ENCODE measurements at places on chromosomes 4 and X.

DNA sequence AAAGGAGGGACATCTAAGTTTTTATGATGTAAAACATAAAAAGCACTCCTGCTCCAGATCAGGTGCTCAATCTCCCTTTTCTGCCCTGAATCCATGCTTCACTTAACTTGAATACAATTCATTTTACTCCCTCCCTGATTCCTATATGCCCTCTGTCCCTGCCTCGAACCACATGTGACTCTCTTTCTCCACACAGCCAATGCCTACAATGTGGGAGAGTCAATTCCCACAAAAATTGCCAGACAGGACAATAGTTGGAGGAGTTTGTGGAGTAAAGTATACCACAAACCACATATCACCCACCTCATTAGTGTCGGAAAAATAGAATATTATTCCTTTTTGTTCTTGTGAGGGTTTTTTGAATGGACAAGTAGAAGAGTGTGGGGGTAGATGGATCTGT is 9.7 kb downstream of the AMMECR1 start:
- no peak for DNase-seq

DNA sequence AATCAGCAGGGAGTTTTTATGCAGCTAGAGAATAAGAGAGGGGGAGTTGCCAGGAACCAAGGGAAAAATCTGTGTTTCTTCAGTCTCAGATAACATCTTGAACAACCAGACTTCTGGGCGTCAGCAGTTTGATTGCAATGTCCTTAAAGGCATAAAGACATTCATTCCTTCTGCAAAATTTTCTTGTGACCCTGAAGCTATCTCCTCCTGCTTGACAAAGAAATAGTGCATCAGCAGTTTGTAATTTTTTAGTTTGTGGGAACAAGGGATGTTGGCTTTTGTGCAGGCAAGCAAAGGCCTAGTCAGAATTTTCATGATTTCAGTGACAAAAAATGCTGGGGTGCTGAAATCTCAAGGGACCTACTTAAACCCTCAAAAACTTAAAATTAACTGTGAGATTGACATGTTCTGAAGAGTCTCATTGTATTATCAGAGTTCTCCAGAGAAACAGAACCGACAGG is 125.8 kb upstream of the UNC5C start:
- no peak for DNase-seq

- no peak for DNase-seq
Measured at GRCh38 chr4:26150948-26151347, 169.9 kb upstream of the RBPJ start.

DNA sequence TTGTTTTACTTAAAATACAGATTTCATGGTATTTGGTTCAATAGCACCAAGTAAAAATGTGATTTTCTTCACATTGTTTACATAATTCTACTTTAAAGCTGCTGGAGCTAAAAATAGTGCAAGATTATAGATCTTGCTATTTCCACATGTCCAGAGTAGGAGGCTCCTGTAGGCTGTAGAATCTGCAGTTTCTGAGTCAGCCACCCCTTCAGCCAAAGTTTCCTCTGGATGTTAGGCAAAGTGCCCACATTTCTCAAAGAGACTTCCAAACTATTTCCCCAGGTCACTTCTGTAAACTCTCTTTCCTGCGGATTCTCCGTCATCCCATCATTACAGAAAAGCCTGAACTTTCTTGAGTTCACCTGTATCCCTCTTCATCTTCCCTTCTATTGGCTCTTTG is 342.5 kb upstream of the FSTL5 start:
- no peak for DNase-seq

DNA sequence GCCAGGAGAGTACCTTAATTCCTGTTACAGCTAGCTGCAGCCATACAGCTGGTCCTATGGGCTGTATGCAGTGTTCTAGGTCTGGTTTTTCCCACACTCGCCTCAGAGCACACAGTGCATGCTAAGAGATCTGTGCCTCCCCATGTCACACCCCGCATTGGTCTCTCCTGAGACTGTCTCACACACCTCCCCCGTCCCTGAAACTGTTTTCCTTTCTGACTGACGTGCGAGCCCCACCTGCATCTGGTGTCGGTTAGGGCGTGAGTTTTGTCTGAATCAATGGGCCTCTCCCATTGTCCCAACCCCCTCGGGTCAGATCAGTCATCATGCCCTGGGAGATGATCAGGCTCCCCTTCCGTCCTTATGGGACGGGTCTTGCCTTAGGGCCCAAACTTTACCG is 3.4 kb upstream of the UGT8 start:
- DNase-seq: no peak

GRCh38 chr4:25532591-25532990 is 123.1 kb upstream of the SLC34A2 start:
- no peak for DNase-seq

- no peak for DNase-seq
Measured at GRCh38 chrX:16205840-16206239, 38.6 kb downstream of the MAGEB17 start.

DNA sequence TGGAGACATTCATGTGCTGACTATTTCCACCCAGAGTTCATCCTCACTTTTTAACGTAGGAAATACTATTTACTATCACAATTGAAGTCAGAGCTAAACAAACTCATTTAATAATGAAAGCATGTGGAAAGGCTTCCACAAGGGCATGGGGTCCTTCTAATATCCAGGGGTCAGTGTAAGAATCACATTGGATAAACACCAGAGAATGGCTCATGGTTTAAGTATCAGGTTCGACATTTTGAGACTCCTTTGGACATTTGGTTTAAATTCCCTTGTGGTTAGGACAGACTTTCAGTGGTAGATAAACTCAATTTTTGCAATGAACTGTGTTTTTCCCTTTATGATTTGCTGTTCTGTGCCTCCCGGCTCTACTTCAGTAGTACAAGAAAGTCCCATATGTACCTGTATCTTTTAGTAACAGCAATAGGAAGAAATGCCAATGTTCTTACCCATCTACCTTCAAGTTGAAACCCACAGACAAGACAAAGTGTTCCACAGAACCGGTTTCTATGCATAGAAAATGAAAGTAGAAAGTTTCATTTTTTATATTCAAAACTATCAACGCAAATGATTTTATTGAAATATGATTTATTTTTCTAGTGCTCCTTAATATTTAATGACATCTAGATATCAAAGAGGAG is 589.0 kb upstream of the FAM241A start:
- no peak for DNase-seq

GRCh38 chr4:153955327-153955726 is 166.4 kb upstream of the SFRP2 start:
- no peak for DNase-seq

- DNase-seq: no peak
Measured at GRCh38 chrX:41541386-41541785, 94.2 kb downstream of the NYX start.

GRCh38 chr4:10032625-10033024 is 11.3 kb upstream of the SLC2A9 start:
- DNase-seq: no peak

GRCh38 chr4:78222575-78223186 is 165.6 kb downstream of the FRAS1 start:
- DNase-seq: no peak

GRCh38 chrX:112627206-112627605 is 52.5 kb downstream of the LHFPL1 start:
- no peak for DNase-seq

DNA sequence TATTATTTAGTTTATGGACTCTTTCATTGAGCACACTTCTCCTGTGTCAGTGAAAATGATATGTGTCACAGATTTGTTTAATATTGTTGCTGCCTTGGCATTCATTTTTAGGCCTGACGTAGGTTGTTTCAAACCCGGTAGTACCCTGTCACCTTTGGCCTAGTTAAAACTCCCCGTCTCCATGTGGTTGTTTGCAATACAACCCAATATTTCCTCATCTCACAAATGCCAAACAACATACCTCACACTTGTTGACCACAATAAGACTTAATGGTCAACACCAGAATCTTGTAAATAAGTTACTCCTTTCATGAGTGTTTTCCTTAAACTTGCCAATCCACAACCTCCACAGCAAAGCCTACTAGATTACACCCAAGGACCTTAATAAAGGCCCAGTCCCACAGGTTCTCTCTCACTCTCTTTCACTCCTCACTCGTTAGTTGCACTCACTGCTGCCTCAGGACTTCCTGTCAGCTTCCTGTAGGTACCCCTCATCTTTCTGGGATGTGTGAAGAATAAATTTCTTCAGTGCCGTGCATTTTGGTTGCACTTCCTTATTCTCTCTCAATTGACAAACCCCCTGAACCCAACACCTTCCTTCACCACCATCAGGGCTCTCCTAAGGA is 31.3 kb downstream of the IL13RA2 start:
- no peak for DNase-seq

DNA sequence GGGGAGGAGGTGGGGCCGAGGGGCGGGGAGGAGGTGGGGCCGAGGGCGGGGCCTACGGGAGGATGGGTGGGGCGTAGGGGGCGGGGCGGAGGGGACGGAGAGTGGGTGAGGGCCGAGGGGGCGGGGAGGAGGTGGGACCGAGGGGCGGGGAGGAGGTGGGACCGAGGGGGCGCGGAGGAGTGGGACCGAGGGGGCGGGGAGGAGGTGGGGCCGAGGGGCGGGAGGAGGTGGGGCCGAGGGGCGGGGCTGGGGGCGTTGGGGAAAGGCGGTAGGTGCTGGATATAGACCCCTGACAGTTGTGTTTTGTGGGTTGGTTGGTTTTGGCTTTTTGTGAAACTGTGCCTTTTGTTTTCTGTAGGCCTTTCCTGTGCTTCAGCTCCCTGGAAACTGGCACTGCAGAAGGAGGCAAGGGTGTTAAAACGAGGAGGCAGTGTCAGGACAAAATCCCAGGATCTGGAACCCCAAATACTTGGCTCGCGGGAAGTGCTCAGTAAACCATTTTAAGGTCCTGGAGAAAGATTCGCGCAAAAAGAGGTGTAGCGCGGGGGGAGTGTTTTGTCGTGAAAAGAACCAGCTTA is 580 bp upstream of the MMGT1 start:
- peak; percentile 81 for DNase-seq

DNA sequence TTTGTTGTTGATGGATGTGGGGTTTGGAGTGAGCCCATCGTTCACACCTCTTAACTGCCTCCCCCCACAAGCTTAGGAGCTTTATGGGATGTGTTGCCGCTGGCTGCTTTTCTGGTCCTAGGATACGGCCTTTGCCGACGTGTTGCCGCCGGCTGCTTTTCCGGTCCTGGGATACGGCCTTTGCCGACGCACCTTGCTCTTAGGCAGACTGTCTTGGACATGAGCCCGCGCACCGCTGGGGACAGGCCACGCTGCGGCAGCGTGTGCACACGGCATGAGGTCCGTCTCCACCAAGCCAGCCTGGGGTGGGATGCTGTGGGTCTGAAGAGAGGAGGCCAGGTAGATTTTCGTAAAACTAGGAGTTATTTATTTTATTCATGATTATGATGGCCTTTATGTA is 14.2 kb downstream of the RGS12 start:
- DNase-seq: no peak

DNA sequence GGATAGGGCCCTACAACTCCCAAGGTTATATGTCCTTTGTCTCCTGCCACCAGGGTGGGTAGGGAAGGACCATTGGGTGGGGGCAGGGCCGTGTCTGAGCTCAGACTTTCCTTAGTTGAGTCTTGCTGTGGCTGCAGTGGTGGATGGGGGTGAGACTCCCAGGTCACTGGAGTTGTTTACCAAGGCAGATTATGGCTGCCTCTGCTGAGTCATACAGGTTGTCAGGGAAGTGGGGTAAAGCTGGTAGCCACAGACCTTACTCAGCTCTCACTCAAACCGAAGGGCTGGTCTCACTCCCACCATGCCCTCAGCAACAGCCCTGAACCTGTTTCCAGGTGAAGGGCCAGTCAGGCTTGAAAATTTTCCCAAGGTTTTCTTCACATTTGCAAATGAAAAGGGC is 58.8 kb upstream of the FAAH2 start:
- DNase-seq: no peak

- no peak for DNase-seq
Measured at GRCh38 chrX:155962906-155963305, 34.6 kb upstream of the IL9R start.

- no peak for DNase-seq
Measured at GRCh38 chrX:119948381-119948780, 4.8 kb upstream of the NKAP start.

GRCh38 chr4:173008436-173008835 is 160.2 kb upstream of the GALNT7 start:
- no peak for DNase-seq

DNA sequence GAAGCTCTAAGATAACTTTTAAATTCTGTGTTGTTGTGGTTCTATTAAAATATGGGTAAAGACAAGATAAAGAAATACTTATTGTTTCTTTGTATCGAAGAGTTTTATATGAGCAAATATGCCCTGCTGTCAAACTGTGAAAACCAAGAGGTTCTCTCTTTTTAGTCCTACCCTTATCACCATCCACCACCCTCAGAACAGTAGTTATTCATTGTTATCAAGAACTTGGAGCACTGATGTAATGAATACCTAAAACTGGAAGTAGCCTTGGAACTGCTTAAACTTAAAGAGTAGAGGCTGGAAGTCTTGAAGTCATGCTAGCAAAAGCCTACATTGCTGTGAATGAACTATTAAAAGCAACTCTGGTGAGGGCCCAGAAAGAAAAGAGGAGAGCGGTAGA is 9.2 kb downstream of the PIR start:
- no peak for DNase-seq

- DNase-seq: no peak
Measured at GRCh38 chrX:107293056-107293455, 86.6 kb downstream of the DNAAF6 start.

- DNase-seq: no peak
Measured at GRCh38 chr4:189291939-189292338, 648.7 kb upstream of the FRG1 start.

DNA sequence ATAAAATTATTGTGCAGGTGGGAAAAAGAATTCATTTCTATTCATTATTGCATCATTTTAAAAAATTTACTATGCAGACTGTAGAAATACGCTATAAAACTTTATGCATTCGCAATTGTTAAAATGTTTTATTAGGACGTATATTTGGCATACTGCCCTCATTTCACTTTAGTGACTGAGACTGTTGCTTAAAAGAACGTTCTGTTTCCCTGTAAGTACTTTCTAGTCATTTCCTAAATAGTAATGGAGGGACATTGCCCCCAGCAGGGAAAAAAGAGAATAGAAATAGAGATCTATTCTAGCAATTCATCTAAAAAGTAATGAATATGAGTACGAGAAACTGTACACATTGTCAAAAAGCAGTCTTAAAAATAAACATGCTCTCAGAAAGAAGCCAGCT is 1295.8 kb upstream of the TENM3 start:
- DNase-seq: no peak

DNA sequence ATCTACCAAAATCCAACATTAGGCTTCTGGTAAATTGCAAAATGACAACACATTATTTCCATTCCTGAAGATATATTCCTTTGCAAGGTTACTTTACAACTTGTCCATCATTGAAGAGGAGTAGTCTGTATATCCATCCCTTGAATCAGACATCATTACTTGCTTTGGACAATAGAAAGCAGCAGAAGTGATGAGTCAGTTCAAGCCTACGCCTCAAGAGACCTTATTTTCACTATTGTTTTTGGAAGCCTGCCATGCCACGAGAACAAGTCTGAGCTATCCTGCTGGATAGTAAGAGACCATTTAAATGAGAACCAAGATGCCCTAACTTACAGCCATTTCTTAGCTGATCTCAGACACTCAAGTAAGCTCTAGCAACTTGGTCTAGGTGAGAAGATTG is 246.0 kb upstream of the HHIP start:
- DNase-seq: no peak

GRCh38 chr4:150192986-150193385 is 114.7 kb downstream of the DCLK2 start:
- DNase-seq: no peak
